ENCODE measurements at places on chromosomes 11 and 22. TPM values are rescaled to one million over a fixed set of nuclear protein-coding genes. Genes with fewer than 3 reads are reported as not detected.

Gene MMP12
- total RNA-seq, result 0.27 TPM

DNA sequence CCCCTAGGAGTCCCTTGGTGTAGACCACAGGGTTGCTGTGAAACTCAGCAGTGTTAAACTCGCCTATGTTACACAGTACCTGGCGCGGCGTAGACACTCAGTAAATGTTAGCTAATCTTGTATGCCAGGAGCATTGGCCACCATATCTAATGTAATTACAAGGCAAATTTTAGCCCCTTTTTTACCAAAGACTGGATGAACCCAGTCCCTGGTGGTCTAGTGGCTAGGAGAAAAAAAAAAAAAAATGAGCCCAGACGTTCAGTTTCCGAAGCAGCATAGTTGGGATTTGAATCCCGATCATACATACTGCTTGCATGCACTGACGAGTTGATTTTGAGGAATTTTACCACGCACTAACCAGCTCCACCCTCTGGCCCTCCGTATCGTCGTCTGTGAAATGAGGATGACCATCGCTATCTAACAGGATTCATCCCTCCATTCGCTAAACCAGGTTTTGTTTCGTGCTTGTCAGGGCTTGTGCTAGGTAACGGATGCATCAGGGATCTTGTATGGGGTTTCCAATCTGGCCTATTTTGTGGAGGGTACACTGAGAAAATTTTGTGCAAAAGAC lies 688 bp downstream of the PTS start:
- no peak for DNase-seq

DNA sequence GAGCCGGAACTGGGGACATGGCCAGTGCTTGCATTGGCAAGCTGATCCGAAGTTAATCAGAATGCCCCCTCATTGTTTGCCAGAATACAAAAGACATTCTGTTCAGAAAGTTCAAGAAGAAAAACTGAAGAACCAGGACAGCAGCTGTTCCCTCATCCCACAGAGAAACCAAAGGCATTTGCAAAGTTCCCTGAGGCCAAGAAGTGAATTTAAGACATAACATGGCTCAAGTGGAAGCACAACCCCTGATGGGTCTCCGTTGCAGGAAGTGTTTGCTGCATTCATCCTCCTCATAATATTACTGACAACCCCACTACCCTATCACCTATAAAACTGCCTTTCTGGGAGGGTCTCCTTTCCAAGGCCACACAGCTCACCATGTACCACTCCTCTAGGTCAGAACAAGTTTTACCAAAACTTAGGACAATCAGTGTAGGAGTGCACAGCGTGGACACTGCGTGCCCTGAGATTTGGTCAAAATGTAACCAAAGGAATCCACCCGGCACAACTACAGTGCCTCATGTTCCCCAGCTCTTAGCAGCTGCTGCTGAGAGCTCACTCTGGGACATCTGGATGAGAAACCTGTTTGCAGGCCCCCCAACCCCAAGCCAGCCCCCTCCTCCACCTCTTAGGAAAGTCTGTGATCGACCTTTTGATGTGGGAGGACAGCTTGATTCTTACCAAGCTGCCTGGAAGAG lies 101.6 kb upstream of the AKIP1 start:
- DNase-seq, result no peak

Gene CABP7
- 1.7 TPM for total RNA-seq

DNA sequence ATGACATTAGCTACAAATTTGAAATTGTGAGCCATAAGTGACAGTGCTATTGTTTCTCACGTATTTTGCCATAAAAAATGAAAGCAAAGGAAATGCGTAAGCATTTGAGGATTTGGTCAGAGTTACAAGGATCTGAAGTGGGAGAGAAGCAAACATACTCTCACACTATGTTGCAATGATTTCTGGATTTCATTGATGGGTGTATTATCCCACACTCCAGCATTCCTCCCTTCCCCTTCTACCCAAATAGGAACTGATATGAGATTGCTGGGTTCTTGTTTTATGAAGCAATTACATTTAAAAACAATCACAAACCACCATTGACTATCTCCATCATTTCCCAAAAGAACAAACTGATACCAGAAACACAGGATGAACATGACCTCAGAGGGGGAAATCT lies 314.0 kb upstream of the CTSC start:
- DNase-seq, result no peak

DNA sequence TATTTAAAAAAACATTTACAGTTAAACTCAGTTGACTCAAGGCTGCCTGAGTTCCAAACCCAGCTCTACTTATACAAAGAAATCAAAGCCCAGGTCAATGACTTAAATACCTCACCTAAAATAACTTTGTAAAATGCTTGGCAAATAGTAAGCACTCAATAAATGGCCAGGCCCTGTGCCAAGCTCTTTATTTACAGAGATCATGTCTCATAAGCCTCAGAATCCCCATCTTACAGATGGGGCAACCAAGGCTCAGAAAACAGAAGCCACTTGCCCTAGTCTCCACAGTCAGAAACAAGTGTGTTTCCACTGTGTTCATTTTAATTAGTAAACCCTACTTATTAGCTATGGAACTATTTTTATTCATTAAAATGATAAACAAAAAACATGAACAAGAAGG lies 30.5 kb upstream of the TTC28 start:
- no peak for DNase-seq

DNA sequence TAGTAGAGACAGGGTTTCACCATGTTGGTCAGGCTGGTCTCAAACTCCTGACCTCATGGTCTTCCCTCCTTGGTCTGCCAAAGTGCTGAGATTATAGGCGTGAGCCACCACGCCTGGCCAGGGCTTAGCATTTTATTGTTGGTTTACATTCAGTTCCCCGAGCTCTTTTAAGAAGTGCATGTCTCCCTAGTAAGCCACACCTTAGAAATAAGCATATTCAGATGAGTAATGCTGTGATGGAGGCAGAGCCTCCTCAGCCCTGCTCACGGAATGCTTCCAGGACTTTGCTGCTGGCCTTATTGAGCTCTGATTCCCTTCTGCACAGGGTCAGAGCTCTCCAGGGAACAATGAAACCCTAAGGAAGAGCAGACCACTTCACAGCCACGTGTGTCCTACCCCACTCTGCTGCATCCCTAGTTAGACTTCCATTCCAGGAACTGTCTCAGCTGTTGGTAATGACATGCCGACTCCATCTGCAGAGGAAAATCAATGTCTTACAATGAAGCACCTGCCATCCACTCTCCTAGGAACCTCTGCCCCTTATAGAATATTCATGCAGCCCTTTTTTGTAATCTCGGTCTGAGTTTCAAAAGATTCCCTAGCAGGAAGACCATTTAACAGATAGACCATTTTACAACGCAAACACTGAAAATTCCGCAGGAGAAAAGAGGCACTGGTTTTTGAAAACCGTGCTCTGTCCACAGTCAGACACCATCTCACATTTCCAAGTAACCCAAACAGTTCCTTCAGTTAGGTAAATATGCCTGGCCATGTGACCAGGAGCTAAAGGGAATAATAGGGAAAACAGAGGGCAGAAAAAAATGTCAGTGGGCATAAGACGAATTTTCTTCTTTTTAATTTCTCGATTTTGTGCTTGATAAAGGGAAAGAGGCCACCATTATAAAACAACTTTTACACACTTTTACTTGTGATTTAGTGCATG lies 1.7 kb upstream of the JAM3 start:
- DNase-seq, result no peak

DNA sequence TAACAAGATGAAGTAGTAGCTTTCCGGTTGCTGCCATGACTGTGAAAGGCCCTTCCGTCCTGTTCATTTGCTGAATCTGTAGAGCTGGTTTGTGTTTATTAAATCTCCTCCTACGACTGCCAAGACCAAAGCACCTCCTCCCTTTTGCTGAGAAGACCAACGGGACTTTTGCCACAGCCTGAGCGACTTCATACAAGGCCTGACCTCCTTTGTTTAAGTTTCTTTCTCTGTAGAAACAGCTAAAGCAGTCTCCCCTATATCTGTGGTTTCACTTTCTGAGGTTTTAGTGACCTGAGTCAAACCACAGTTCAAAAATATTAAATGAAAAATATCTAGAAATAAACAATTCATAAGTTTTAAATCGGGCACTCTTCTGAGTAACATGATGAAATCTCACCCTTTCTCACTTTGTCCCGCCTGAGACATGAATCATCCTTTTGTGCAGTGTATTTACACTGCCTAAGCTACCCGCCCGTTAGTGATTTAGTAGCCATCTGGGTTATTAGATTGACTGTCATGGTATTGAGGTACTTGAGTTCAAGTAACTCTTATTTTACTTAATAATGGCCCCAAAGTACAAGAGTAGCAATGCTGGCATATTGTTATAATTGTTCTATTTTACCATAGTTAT lies 119.1 kb upstream of the LRRC4C start:
- DNase-seq, result no peak

DNA sequence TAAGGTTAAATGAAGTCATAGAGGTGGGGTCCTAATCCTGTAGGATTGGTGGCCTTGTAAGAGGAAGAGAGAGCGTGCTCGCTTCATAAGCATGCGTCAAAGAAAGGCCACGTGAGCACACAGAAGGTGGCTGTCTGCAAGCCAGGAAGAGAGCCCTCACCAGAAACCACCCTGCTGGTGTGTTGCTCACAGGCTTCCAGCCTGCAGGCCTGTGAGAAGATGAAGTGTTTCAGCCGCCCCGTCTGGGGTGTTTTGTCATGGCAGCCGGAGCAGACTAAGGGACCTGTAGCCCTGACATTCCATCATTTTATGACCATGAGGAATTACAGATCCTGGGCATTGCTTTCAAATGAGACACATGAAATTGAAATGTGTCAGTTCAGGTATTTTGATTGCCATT lies 32.4 kb downstream of the AP2A2 start:
- DNase-seq, result no peak

Gene FERMT3
- total RNA-seq, result 3.5 TPM

DNA sequence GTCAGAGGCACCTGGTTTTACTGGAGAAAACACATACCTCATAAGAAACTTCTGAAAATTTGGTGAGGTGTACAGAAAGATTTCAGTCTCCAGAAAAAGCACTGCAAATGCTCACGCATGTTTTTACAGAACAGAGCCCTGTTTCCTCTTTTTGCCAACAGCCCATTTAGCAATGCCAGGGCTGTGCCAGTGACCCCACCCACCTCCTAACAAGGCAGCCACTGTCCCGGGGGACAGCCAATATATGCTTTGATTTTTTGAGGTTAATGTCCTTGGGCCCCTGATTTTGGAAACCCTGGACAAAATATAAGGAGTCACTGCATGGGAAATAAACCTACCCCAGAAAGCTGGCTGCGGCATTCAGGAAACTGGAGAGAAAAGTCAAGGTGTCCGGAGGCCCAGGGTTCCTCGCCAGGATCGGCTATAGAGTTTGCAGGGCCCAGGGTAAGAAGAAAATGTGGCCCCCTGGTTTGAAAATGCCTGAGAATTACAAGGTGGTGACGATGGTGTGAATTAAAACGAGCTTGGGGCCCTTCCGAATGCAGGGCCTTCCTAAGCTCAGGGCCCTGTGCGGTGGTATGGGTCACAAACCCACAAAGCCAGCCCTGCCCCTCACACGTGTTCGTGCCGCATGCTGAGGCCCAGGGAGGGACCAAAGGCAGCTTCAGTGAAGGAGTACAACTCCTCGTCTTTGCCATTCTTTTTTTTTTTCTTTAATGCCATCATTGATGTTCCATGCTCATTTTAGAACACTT lies 71.1 kb upstream of the WNT7B start:
- no peak for DNase-seq

DNA sequence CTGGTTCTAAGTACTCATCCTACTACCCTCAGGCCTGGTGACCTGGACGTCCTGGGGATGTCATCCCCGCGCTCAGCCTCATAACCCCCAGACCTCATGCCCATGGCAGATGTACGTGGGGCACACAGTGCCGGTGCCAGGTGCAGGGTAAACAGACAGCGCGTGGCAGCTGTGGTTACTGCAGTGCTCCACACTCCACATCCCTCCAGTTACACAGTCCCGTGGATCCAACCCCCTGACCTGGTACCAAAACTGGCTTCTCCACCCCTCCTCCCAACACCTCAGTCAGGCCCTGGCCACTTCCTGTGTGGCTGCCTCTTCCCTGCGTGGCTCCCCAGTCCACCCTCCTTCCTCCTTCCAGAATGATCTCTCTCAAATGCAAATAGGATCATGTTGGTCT lies 95.2 kb downstream of the DSCAML1 start:
- no peak for DNase-seq

- no peak for DNase-seq
These were observed 266.0 kb upstream of the NARS2 start for GRCh38 chr11:78840623-78841022.
